ENCODE measurements at places on chromosomes 1 and 21.

- no peak for DNase-seq
Observed at GRCh38 chr1:164719676-164720439, 160.9 kb downstream of the PBX1 start.

DNA sequence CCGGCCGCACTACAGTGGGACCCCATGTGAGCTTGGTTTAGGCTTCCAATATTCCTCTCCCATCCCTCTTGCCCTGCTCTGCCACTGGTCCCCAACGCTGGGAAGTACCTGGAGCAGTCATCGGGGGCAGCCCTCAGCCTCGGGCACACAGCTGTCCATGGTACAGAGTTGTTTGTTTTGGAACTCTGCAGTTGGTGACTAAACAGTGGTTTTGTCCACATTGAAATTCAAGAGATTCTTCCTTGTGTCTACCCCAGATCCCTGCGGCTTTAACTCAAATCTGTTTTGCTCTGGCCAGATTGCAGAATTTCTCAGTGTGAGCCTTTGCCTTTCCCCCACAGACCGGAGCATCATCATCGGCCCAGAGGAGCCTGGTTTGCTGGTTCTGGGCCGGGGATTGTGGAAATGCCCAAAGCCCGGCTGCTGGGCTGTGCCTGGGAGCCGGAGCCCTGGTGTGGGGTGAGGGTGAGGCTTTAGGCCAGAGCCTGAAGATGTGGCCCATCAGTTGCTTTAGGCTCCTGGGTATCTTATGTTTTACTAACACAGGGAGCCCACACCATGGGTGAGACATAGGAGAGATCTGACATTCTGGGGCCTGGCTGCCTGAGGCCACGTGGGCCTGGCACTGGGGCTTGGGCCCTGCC, 93.2 kb downstream of the ARHGEF10L start:
- DNase-seq, result no peak

GRCh38 chr1:114756009-114756892, 1.5 kb downstream of the CSDE1 start:
- DNase-seq, result no peak

- DNase-seq, result no peak
Observed at GRCh38 chr1:213977486-213977842, 10.3 kb upstream of the PROX1 start.

- DNase-seq, result no peak
Observed at GRCh38 chr21:16201718-16202117, 471.9 kb downstream of the USP25 start.

DNA sequence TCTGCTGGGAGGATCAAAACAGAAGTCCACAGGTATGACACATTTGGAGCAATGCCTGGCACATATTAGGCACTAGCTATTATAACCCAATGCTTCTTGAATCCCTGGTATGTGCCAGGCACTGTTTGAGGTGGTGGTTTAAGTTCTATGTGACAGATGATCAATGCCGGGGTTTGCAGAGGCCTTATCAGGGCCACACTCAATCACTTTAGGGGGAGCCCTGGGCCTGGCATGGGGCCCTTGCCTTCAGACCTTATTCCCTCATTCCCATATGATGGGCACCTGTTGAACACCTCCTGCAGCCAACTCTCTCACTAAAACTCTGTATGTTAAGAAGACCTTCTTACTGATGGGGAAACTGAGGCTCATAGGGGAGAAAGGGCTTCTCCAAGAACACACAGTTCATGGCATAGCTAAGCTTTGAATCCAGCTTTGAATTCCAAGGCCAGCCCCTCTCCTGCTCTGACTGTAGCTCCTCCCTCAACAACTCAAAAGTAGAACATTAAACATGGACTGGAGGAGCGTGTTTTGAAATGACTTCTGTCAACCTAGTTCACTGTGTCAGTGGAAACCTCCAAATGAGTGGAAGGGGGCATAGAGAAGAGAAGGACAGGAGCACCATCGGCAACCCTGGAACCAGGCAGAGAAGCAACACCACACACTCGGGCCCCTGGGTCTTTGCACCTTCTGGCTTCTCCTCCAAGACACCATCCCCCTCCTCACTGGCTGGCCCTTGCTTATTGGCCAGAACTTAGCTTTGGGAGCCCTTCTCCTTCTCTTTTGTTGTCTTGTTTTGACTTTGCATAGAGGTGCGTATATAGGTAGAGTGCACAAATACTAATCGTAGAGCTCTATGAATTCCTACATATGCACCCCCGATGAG, 6.6 kb upstream of the IFFO2 start:
- no peak for DNase-seq

GRCh38 chr1:147486876-147487656, 54.2 kb upstream of the BCL9 start:
- no peak for DNase-seq

- DNase-seq, result no peak
Observed at GRCh38 chr1:227127891-227128290, 187.8 kb downstream of the COQ8A start.

GRCh38 chr1:90716243-90716551, 905 bp downstream of the BARHL2 start:
- DNase-seq, result no peak

GRCh38 chr21:33391656-33392055, 11.6 kb upstream of the IFNGR2 start:
- no peak for DNase-seq

- DNase-seq, result no peak
Observed at GRCh38 chr1:71228742-71229365, 148.0 kb upstream of the ZRANB2 start.

DNA sequence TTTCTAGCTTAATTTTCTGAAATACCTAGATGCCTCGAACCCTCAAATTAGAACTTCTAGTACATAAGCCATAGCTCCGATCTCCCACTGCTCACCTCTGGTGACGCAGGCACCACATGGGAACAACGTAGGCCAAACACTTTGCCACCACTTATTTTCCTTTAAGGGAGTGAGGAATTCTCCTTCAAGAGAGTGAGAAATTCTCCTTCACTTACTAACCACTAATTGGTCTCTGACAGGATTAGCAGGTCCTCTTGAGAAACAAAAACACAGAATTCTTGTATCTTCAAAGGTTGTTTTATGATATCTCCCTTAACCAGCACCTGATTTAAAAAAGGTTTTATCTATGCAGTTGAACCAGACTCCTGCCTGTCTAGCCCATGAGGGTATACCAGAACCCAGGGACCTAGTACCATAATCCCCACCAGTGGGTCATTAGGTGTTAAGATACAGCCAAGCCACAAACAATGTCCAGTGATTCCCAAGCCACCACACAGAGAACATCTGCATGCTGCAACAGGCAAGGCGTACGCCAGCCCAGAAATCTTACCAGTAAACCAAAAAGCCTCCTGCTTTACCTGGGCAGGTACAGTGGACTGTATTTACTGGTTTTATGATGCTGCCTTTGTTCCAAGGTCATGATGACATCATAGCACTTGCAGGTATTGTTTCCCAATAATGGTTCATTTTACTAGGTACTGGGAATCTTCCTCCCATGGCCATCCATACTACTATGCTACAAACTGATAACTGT, 20.3 kb upstream of the CXADR start:
- no peak for DNase-seq

DNA sequence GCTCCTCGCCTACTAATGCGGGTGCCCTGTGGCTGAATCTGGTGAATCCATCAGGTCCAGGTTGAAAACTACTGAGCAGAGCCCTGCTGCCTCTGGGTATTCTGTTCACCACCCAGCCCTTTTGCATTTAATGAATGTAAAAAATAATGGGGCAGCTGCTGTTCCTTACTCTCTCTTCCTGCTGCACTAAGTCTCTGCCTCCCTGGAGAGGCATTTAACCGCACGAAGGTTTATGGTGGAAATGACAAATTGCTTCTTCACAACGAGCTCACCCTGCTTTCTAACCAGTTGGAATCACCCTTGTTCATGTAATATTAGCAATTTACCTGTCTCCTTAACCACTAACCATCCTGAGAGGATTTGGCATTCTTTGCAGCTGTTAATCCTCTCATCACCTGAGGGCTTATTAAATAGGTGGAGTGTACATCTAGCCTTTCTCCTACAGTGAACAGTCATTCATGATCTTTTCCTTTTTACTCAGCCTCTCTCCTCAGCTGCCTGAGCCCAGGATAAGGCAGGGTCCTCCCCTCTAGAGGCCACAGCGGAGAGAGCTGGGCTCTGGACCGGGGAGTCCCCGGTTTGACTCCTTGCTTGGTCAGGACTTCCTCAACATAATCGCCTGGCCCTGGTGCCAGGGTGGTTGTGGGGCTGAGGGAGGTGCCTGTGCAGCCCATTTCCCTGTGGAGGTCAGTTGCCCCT, 97.6 kb downstream of the NOS1AP start:
- DNase-seq, result no peak

- no peak for DNase-seq
Observed at GRCh38 chr1:54248966-54249365, 49.0 kb downstream of the MRPL37 start.

- no peak for DNase-seq
Observed at GRCh38 chr1:110230381-110231199, 20.5 kb downstream of the KCNC4 start.

DNA sequence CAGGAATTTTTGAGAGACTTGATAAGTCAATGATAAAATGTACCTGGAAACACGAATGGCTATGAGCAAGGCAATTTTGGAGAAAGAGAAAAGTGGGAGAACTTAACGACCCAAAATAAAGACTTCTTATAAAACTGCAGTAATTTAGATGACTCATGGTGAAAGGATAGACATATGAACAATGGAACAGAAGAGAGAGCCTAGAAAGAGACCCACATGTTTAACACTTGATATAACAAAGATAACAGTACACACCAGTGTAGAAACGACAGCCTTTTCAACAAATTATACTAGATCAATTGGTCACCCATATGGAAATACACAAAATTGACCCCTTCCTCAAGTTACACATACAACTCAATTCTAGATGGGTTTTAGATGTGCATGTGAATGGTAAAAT, 117.5 kb upstream of the GALNT2 start:
- no peak for DNase-seq

GRCh38 chr1:113322439-113322838, 67.9 kb upstream of the MAGI3 start:
- no peak for DNase-seq

DNA sequence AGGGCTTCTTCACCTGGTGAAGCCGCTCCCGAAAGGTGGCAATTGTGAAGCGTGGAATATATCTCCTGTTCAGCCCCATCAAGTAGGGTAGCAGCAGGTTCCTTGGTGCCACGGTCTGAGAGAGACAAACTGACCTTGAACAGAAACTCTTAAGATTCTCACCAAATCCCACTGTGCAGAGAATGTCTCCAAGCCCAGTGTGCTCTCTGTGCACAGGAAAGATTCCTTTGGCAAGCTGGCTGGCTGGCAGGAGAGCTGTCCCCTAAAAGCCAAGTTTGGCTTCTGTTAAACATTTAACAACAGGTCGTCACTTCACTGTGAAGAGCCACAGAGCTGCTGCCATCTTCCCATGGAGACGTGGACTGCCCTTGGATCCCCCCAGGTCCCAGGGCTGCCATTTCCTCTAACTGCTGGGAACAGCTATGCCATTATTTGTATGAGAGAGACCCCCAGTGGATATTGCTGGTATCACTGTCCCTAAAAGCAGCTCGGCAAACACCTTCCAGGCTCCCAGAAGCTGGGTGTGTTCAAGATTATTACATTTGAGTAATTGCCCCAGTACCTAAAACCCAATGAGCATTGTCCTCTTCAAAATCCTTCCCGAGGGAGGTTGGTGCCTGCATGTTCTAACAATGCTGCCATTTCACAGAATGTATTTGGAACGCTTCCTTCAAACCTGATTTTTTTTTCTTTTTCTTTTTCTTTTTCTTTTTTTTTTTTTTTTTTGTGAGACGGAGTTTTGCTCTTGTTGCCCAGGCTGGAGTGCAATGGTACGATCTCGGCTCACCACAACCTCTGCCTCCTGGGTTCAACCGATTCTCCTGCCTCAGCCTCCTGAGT, 71.8 kb downstream of the CD58 start:
- DNase-seq, result no peak

GRCh38 chr1:175390081-175390481, 197.5 kb upstream of the KIAA0040 start:
- DNase-seq, result no peak

- no peak for DNase-seq
Observed at GRCh38 chr1:234893725-234894630, 234.7 kb downstream of the TOMM20 start.

DNA sequence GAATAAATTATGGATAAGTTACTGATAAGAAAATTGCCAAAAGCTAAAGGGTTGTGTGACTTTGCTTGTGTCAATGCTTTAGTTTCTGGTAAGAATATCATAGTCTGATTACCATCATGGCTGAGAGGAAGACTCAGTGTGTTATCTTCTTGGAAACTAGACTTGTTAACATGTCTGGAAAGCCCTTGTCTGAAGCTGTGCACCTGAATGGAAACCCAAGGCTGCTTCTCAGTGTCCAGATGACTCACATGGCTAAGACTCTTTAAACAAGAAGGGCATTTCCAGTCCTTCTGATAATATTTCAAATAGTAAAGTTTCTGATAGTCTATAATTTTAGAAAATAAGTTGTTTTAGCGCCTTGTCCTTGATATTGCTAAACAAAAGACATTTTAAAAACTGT, 1092.7 kb downstream of the PLA2G4A start:
- DNase-seq, result no peak

- no peak for DNase-seq
Observed at GRCh38 chr1:54977533-54978297, 2.7 kb upstream of the TMEM61 start.

DNA sequence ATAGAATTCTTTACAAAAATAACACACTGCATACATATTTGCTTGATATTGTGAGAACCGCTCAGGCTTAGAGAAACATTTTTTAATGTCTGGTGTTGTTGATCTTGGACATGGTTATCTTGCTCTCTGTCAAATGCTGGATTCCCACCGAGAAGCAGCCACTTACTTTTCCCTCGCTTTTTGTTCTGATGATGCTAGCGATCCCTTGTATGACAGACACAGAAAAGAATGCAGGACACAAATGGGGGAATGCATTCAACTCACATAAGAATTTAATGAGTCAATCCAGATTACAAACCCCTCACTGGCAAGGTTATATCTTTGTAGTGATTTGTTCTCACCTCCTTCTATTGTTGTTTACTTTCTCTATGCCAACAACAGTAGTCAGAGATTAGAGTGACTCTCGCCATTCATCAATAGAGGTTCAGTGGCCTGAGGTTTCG, 76.8 kb upstream of the AKT3 start:
- no peak for DNase-seq

DNA sequence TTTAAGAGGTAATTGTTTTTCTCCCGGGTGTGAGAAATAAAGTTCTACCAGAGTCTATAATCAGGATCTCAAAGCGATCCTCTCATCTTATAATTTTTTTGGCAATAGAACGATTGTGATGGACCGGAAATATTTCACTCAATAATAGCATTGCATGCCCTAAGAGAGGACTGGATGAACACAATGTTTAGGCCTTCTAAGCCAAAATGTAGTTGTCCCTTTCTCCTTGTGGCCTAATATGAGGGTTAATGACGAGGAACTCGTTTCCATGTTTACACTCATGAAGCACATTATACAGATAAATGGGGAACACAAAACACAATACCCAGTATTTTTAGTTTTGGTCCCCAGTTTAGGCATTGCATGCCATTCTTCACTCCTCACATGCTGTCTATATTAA, 5.9 kb downstream of the TBX15 start:
- DNase-seq, result no peak

Measured in activated T-helper 2 cell treated with anti-CD3 and anti-CD28 coated beads, Interferon-gamma antibody, Interleukin-2, Interleukin-4, amounts not matched to agents 10 μg/mL and 5 μg/mL and 100 μg/mL, durations not matched to agents 14 hours and 24 hours and 36 hours (primary cell).